IMR-90 (cell line): ENCODE measurements at places on chromosomes 5 and 9. TPM values are rescaled to one million over a fixed set of nuclear protein-coding genes. Genes with fewer than 3 reads are reported as not detected.

DNA sequence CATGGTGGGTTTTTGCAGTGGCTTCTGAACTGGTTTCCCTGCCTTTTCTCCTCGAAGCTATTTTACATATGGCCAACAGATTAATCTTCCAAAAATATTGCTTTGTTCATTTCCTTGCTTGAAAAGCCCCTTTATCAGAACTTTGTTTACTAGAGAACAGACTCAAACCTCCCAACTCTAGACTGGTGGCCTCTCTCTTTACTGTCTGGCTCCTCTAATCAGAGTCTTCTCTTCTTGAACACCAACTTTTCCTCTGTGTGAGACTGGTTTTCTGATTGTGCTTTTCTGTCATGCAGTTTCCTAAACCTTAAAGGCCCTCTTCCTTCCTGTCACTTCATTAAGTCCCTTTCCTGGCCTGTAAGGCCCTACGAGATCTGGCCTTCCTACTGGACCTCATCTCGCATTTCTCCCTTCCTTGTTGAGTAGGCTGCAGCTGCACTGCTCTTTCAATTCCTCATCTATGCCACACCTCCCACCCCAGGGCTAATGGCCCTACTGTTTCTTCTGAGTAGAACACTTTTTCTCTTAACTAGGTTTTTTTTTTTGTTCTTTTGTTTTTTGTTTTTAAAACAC, 5.7 kb downstream of the C9orf43 start:
- DNase-seq, result no peak

FBXW2 gene
- 27.1 and 35.6 TPM in 2 replicates for total RNA-seq

NUTM2F gene
- not detected in 2 replicates for total RNA-seq

PKD2L2 gene
- not detected in 2 replicates for total RNA-seq
